Stimulated activated CD8-positive, alpha-beta memory T cell treated with anti-CD3 and anti-CD28 coated beads, Interleukin-4, amount 100 ng/mL, for 1 hour (primary cell): ENCODE measurements at places on chromosomes 4 and X.

- DNase-seq, result no peak
Measured at GRCh38 chr4:149345424-149345823, 470.2 kb downstream of the IQCM start.

GRCh38 chr4:113576947-113577678, 184.4 kb downstream of the CAMK2D start:
- no peak for DNase-seq

DNA sequence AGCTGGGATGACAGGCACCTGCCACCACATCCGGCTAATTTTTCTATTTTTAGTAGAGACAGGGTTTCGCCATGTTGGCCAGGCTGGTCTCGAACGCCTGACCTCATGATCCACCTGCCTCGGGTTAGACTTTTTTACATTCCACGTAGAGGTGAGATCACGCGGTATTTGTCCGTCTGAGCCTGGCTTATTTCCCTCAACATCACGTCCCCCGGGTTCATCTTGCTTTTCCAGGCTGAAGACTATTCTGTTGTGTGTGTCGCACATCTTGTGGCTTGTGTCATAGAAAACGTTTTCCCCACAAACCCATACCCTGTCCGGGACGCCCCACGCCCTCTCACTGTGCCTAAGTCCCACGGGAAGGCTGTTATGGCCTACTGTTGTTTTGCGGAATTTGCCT, 185.3 kb downstream of the CRLF2 start:
- no peak for DNase-seq

DNA sequence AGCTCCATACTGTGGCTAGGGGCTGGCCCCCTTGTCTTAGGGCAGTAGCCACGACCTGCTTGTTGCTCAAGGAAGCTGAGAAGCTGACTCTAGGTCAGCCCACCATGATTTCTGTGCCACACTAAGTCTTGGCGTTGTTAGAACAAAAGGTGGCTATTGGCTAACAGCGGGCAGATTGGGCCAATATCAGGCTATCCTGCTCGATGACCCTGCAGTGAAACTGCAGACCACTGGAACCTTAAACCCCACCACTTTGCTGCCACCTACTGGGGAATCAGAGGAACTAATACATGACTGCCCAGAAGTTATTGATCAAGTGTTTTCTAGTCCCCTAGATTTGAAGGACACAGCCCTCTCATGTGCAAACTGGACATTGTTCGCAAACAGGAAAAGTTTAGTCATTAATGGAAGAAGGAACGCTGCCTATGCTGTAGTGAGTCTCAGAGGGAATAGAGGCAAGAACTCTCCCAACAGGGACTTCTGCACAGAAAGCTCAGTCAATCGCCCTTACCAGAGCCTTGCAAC, 17.0 kb upstream of the PAPSS1 start:
- DNase-seq, result no peak

- no peak for DNase-seq
Measured at GRCh38 chr4:173522951-173523395, 7.1 kb downstream of the HAND2 start.

DNA sequence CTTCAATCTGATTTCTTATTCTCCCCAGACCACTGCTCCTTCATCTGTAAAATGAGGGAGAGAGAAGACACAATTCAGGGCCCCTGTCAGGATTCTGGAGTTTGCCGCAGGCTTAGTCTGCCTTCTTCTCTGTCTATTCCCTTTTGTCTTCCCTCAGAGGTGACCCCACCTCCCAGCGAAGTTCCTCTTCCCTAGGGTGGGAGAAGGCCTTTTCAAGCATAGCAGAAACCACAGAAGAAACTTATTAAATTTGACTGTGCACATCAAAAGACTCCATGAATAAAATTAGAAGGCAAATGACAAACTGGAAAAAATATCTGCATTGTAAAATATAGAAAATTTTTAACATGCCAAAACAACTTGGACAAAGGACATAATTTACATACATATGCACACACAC, 148.8 kb downstream of the HNRNPD start:
- DNase-seq, result no peak

GRCh38 chrX:10254739-10255138, 98.0 kb downstream of the CLCN4 start:
- no peak for DNase-seq

DNA sequence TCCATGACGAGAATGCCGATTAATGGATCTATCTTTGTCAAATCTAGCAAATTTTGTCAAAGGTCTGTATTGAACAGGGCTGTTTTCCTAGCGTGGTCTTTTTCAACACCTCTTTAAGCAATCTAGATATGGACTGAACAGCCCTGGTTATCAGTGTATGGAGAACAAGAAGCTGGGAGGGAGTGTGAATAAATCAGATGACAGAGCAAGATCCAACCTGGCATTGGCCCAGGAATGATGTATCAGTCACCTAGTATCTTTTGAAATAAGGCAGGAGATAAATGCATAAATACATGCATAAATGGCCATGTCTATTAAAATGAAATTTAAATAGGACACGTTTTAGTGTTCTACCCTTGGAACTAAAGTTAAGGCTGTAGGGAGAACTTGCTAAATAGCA, 15.7 kb upstream of the AP1S2 start:
- no peak for DNase-seq

- no peak for DNase-seq
Measured at GRCh38 chr4:32988165-32988811, 2268.1 kb downstream of the PCDH7 start.

- no peak for DNase-seq
Measured at GRCh38 chrX:56791456-56791855, 62.4 kb downstream of the NBDY start.

- DNase-seq, result no peak
Measured at GRCh38 chr4:8745826-8746225, 125.8 kb downstream of the HMX1 start.

GRCh38 chr4:89305712-89306437, 1.7 kb downstream of the GPRIN3 start:
- DNase-seq, result no peak
